Urinary bladder (tissue), 4 donors: ENCODE measurements at places on chromosomes 11 and 22. TPM values are rescaled to one million over a fixed set of nuclear protein-coding genes. Genes with fewer than 3 reads are reported as not detected.

GRCh38 chr11:29527391-29527936 lies 489.4 kb downstream of the KCNA4 start:
- DNase-seq = no peak

DNA sequence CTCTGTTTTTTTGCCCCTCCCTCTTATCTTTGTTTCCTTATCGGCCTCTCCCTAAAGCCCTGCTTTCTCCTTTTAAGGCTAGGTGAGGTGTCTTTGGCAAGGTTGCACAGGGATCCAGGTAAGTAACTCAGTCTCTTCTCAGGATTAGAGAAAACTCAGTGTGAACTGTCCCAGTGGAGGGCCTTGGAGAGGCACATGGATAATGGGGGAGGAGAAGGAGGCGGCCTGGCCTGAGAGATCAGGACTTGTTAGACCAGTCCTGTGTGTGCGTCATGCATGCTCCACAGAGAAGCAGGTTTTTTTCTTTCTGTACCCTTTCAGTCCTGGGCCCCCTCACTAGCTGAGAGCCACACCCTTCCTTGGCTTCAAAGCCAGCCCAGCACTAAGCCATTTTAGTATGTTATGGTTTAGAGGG lies 19.9 kb downstream of the CTNND1 start:
- DNase-seq = no peak

DNA sequence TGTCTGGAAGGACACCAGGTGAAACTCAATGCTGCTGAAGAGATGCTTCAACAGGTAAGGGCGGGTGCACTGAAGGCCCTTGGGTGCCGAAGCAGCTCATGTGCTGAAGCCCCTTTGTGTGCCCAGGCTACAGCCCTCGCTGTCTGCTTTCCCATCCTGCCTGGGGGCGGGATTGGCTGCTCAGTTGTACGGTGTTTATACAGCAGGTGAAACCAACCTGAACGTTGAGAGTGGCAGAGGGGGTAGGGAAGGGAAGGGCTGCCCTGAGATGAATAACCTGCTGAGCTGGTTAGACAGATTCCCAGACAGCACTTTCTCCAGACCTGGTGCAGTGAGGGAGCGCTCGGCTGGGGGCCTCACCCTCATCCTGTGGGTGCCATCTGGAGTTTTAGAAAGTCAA lies 75.7 kb downstream of the CYB5R2 start:
- DNase-seq = peak; percentile 83

Gene MS4A2
- 17.3 TPM for total RNA-seq

GRCh38 chr11:10678101-10678500 lies 15.5 kb downstream of the IRAG1 start:
- DNase-seq = no peak

DNA sequence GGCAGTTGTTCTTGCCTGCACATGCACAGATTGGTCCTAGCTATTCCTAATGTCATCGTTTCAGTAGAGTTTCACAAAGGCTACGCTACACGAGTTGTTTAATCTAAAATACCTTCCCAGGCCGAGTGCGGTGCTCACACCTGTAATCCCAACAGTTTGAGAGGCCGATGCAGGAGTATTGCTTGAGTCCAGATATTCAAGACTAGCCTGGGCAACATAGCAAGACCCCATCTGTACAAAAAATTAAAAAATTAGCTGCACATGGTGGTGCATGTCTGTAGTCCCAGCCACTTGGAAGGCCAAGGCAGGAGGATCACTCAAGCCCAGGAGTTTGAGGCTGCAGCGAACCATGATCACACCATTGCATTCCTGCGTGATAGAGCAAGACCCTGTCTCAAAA lies 56.2 kb downstream of the TNRC6B start:
- DNase-seq = no peak

GRCh38 chr11:32391956-32392553 lies 43.3 kb downstream of the WT1 start:
- DNase-seq = no peak

GRCh38 chr11:39174965-39175364 lies 2284.5 kb downstream of the LRRC4C start:
- DNase-seq = no peak

DNA sequence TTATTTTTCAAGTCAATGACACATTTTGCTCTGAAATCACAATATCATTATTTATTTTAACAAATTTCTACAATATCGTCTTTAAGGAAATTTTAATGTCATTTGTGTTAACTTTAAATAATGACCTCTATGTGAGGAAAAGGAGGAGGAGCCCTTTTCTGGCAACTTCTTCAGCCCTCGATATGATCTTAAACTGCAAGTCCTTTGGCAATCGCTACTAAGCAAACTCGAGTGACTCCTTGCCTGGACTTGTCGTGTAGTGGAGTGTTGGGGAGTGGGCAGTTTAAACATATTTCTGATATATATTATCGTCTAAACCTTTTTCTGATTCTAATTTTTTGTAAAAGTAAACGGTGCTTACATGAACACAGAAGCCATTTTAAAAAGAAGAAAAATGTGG lies 16.7 kb downstream of the ETS1 start:
- DNase-seq = no peak

Gene OSM
- total RNA-seq = 0.32 TPM

Gene MDK
- 68.8 TPM for total RNA-seq

- DNase-seq = no peak
Measured at GRCh38 chr11:93407777-93408401, 77.3 kb downstream of the DEUP1 start.

GRCh38 chr11:128194216-128194615 lies 393.1 kb downstream of the ETS1 start:
- no peak for DNase-seq

GRCh38 chr11:68317147-68317785 lies 4.9 kb downstream of the LRP5 start:
- no peak for DNase-seq

DNA sequence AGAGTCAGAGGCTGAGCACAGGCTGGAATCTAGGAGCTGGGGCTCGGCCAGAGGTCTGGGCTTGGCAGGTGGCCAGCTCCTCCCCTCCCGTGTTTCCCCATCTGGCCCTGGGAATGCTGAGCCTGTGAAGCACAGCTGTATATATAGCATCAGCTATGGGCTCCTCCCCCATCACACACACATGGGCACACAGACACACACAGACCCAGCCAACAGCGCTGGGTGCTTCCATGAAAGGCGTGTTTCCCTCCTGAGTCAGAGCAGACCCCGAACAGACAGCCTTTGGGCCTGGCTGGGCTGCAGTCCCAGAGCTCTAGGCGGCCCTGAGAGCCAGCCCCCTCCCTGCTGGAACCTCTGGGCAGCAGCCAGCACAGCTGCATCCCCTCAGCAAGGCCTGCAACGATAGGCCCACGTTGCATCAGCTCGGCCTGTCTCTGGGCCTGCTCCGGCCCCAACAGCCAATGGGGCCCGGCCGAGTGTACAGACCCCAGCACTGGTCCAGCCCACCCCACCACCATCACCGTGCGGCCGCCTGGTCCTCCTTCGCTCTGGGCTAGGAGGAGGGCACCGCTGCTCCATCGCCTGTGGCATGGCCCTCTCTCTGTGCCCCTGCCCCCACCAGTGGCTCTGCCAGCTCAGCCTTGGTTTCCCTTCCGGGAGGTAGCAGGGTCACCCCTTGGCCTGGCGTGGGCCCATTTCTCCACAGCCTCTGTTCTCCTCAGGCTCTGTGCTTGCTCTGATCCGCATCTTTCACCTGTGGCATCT lies 7.6 kb upstream of the SERPINH1 start:
- DNase-seq = peak; percentile 92

Gene OR56A1
- 0.05 TPM for total RNA-seq

- no peak for DNase-seq
Measured at GRCh38 chr22:45226503-45227186, 14.0 kb downstream of the KIAA0930 start.

Gene MCHR1
- total RNA-seq = 0.26 TPM

Gene KCNJ1
- total RNA-seq = not detected

GRCh38 chr11:61701242-61701886 lies 21.2 kb downstream of the DAGLA start:
- no peak for DNase-seq

DNA sequence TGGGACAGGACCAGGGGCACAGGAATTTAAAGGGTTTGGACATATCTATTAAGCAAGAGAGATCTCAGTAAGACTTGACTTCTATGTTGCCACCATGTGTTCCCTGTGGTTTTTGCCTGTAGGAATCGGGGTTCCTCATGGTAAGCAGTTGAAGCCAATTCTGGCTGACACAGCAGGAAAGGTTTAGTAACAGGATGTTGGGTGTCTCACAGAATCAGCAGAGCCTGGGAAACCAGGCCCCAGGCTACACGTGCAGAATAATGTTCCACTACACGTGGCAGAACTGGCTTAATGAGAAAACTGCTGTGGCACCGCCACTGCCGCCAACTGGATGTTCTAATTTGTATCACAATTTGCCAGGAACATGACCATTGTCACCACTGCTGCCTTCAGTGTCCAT lies 264.6 kb upstream of the PLET1 start:
- no peak for DNase-seq

Gene CCDC15
- 12.1 TPM for total RNA-seq

- no peak for DNase-seq
Measured at GRCh38 chr11:67113231-67113721, 5.8 kb upstream of the KDM2A start.

- no peak for DNase-seq
Measured at GRCh38 chr11:35933320-35933871, 10.5 kb upstream of the LDLRAD3 start.

DNA sequence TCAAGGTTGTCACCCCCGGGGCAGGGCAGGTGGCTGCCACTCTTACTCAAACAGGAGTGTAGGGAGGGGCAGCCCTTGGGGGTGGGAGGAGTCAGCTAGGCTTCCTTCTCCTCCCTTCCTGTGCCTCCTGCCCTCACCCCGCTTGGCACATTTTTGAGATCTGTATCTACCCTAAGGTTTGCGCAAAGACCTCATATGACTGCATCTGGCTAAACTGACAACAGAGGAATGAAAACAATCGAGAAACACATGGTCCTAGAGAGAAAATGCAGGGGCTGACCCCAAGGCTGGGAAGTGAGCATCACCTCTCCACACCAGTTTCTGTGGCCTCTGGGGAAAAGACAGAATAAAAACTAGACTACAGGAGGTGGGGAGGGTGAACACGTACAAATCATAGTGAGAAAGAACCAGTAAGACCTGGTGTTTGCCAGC lies 28.1 kb downstream of the IGSF9B start:
- DNase-seq = no peak

GRCh38 chr11:75667255-75667830 lies 1.5 kb downstream of the MAP6 start:
- no peak for DNase-seq

DNA sequence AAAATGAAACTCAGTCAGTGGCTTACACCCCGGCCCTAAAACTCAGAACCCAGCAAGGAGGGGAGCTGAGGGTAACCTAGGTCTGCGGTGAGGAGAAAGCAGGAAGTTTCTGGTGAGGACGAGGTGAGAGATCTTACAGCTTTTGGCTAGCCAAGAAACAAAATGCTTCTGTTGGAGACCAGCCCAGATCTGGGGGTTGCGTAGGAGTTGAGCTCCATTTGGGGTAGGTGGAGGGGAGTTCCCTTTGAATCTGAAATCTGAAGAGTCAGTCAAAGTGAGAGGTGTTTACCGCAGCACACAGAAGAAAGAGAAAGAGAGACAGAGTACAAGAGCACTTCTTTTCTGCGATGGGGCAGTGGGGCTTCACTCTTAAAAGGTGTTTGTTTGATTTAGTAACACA lies 29.6 kb downstream of the EHF start:
- no peak for DNase-seq

- DNase-seq = no peak
Measured at GRCh38 chr11:78244546-78245255, 56.0 kb downstream of the USP35 start.

- DNase-seq = no peak
Measured at GRCh38 chr11:65866509-65867283, 5.9 kb downstream of the EFEMP2 start.

DNA sequence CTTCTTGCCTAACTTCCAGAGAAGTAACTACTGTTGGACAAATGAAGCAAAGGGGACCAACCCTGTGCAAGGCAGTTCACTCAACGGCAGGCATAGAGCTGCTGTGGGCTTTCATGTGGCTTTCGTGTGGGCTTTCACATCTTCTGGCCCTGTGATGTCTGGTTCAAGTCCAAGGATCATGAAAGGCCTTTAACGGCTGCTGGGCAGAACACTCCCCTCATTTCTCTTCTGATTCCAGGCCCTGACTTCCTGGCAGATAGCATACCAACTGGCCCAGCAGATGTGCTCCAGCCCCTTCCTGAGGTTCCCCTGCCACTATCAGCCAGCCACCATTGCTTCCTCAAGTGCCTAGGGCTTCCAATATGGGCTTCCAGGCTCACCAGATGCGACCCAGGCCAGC lies 28.7 kb upstream of the CTR9 start:
- DNase-seq = no peak

GRCh38 chr11:15929371-15929901 lies 426.9 kb downstream of the SOX6 start:
- DNase-seq = no peak

Gene LRP5
- total RNA-seq = 30.8 TPM

DNA sequence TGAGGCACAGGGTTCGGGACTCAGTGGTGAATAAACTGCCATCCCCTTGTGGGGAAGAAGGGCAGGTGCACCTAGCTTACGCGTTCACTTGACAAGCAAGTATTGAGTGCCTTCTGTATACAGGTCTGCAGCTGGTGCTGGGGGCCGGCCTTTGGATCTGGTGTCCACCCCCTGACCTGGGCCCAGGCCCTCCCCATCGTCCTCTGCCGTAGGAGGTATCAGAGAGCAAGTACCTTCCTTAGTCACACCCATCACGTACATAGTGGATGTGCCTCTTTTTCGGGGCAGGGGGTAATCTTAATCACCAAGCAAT lies 53.3 kb downstream of the SMIM38 start:
- no peak for DNase-seq

GRCh38 chr11:35272391-35272902 lies 133.5 kb downstream of the CD44 start:
- DNase-seq = no peak

- DNase-seq = no peak
Measured at GRCh38 chr22:44442186-44442815, 55.7 kb downstream of the RTL6 start.

Gene CST6
- total RNA-seq = 0.58 TPM

GRCh38 chr11:78074756-78075155 lies 4.9 kb downstream of the NDUFC2 start:
- no peak for DNase-seq
